ENCODE measurements at places on chromosomes 16 and 17.

- DNase-seq = peak; percentile 55
Observed at GRCh38 chr17:33674685-33675084, 381.6 kb upstream of the ASIC2 start.

DNA sequence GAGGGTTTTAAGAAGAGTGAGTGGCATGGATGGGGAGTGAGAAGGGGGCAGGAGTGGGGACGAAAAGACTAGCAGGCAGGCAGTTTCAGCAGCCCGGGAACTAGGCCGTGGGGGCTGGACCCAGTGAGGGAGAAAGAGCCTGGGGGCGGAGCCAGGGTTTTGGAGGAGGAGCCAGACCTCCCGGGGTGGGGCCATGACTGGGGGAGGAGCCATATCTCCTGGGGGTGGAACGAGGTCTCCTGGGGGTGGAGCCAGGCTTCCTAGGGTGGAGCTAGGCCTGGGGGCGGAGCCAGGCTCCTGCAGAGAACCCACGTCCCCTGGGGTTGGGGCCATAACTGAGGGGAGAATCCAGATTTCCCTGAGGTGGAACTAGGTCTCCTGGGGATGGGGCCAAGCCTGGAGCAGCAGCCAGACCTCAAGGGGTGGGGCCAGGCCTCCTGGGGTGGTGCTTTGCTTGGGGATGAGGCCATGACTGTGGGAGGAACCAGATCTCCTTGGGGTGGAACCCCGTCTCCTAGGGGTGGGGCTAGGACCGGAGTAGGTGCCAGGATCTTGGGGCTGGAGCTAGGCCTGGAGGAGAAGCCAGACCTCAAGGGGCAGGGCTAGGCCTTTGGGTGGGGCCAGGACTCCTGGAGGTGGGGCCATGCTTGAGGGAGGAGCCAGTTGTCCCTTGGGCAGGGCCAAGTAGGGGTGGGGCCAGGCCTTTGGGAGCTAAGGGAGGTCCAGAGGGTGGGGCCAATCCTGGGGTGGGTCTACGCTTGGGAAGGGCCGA is 41.7 kb upstream of the JPH3 start:
- no peak for DNase-seq

DNA sequence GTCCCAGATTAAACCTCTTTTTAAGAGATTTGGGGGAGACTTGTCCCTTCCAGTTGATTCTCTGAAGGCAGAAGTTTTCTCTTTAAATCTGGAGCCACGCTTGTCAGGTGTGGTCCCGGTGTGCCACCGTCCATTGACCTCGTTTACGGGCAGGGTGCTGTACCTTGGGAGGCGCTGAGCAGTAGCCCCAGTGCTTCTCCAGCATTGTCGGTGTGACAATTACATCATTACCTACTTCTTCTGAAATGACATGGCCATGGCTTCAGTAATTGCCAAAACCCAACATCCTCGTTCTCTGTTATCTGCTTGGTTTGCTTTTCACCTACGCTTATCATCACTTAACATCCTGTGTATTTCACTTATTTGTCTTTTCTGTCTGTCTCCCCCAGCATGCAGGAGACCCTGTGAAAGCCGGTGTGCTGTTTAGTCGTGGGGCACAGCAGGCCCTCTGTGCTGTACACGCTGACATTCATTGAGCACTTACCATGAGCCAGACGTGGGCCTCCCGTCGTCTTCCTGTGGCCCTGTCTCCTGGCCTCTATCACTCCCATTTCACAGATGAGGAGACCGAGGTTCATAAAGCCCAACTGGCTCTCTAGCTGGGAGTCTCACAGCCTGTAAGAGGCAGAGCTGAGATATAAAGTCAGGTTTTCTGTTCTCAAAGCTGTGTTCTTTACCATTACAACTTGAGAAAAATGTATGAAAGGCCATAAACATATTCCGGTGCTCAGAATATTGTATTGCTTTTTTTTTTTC is 143.9 kb downstream of the CMIP start:
- no peak for DNase-seq

DNA sequence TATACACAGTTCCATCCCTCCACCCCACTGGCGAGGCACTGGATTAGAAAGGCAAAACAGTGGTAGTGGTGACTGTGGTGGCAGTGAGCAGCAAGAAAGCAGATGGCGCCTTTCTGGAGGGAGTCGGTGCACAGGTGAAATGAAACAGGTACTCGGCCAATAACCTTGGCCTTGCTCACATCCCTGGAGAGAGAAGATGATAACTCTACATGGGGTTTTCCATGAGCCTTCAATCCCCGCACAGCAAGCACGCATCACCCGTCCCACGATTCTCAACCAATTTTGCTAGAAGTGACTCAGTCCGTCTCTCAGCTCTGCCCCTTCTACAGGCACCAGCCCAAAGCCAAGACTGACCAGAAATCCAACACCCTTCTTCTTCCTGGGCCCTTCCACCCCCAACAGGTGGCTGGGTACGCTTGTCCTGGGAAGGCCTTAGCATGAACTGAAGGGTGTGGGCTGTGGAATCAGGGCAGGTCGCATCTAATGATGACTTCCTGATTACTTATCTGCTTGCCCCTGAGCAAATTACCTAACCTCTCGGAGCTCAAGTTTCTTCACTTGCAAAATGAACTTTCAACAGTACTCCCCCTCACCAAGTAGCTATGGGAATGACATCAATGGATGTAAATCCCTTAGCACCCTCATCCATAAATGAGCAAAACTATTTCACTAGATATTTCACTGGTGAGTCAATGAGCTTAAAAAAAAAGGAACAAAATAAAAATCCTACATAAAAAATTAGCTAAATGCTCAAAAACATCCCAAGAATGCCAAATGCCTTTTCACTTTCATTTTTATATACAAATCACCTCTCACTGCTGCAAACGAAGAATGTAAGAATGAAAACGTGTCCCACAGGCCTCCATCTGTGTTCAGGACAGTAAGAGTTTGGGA is 18.0 kb downstream of the XPO6 start:
- no peak for DNase-seq

GRCh38 chr17:45709728-45710288 is 74.3 kb upstream of the CRHR1 start:
- no peak for DNase-seq

DNA sequence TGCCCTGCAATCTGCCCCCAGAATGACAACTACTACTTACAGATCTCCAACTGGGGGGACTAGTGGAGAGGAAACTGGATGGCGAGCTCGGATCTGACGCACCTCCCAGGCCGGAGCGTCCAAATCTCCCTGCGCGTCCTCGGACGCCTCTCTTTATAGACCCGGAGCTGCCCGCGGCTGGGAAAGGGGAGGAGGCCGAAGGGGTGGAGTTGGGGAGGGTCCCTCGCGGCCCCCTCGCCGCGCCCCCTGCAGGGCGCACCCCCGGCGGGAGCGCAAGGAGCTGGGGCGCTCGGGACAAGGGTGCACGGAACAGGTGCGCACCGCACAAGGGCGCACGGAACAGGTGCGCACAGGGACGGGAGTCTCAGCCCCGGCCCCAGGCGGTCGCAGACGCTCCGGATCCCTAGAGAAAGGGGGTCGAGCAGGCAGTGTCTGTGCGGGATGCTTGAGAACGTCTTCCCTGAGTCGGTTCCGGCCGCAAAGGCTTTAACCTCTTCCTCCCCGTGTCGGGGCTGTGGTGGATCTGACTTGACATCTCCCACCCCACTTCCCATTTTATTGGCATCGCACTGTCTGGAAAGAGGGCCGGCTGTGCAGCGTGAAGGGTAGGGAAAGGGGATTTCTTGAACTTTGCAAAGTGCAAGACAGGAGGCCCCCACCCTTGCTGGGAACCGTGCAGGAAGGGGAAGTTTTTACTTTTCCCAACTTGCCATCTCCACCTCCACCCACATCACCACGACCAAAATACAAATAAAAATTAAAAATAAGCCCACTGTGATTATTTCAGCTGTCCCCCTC is at the start of gene MYH11:
TSS of gene MYH11 (minus strand) at position 128 of the 798 bp plus-strand sequence. CDS start 18,776 bp downstream, outside the sequence.
- DNase-seq = no peak

DNA sequence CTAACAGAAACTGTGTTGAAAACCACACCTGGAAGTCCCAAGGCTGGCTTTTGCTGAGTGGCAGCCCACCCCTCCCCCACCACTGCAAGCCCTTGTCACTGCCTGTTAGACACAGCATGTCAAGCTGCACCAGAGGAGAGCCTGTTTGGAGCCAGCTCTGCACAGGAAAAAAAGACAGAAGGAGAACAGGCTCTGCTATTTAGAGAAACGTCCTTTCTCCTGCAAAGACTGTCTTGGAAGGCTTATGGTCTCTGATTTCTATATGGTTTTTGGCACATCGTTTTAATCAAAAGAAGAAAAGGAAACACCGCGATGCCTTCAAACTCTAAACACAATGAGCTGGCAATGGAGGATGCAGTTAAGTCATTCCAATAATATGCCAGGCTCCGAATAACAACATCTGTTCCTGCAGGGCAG is 275.5 kb downstream of the MAP2K4 start:
- no peak for DNase-seq

- no peak for DNase-seq
Observed at GRCh38 chr17:7217113-7217987, 2.3 kb downstream of the DLG4 start.

GRCh38 chr16:29662000-29662728 is 883 bp upstream of the SPN start:
- DNase-seq = no peak

- DNase-seq = no peak
Observed at GRCh38 chr17:40548491-40548981, 16.7 kb downstream of the CCR7 start.

DNA sequence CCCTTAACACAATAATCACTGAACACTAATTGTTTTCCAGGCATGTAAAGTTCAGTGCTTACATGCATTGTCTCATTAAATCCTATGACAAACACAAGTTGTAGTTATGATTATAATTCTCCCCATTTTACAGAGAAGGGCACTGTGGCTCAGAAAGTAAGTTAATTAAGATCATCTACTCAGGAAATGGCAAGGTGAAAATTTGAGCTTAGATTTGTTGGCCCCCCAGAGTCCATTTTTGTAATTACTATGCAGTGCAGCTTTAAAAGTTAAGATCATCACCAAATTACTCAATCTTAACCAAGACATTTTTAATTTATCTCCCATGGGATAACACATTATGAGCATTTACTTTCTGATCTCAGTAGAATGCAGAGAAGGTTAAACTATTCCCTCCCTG is 34.2 kb upstream of the CCL1 start:
- DNase-seq = no peak

DNA sequence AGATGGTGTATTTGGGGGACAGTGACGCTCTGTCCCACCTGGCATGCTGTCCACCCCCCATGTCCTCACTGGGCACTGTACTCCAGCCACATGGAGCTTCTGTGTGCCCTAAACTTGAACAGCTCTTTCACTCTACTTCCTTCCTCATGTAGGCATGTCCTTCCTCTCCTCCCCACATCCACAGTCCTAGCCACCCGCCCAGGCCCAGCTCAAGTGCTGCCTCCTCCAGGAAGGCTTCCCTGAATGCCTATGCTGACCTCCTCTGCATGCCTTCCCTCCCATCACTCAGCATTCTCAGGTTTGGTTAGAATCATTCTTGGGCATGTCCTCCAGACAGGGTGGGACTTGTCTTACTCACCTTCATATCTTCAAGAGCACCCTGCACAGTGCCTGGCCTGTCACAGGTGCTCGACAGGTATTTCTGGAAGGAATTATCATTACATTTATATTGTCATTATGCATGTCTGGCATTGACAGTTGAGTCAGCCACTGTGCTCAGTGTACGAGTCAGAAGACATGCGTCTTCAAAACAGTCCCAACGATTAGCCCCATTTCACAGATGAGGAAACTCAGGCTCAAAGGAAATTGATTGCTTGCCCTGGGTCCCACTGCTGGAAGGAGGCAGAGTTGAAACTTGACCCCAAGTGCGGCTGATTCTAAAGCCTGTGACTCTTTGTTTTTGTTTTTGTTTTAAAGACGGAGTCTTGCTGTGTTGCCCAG is 42.1 kb upstream of the TOB1 start:
- DNase-seq = no peak

DNA sequence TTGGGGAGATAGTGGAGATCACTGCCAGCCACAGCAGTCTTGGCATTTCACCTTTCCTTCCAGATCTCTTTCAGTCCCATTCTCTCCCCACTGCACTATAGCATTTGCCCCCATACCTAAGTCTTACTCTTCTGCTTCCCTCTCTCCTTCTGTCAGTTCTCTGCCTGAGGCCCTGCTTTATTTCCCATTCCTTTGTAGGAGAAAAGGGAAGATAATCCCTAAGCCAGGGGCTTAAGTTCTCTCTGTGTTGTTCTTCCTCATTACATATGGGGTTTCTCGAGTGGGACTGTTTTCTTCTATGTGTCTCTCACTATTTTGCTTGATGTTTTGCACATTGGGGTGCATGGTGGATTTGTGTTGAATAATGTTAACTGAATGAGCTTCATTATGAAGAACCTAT is 6.4 kb downstream of the KDM6B start:
- no peak for DNase-seq

- no peak for DNase-seq
Observed at GRCh38 chr16:83533193-83533592, 274.6 kb upstream of the HSBP1 start.

- DNase-seq = no peak
Observed at GRCh38 chr16:18836702-18837101, 35.4 kb upstream of the ARL6IP1 start.

DNA sequence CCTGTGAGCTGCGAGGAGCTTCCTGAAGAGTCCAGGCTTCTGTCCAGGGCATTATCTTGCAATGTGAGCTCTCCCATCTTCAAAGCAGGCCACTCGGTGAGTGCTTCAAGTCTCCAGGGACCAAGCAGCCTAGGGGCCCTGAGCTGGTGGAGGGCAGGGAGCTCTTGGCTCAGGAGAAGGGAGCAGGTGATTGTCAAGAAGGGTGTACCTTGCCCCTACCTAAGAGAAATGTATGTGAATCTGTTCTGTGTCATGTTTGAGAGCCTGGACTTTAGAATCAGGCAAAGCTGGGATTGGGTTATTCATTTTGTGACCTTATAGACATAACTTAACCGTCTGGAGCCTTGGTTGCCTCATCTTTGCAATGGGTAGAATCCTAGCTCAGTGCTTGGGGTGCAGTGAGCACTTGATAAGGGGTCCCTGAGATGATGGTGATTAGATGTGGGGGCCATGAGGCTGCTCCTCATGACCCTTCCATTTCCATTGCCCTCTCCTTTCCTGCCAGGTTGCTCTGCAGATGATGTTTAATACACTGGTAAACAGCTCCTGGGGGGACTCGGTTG is 15.9 kb downstream of the ZNF768 start:
- DNase-seq = no peak

GRCh38 chr17:57016764-57017116 is 38.8 kb downstream of the SCPEP1 start:
- no peak for DNase-seq

GRCh38 chr17:19000531-19001325 is 3.8 kb downstream of the FAM83G start:
- no peak for DNase-seq

DNA sequence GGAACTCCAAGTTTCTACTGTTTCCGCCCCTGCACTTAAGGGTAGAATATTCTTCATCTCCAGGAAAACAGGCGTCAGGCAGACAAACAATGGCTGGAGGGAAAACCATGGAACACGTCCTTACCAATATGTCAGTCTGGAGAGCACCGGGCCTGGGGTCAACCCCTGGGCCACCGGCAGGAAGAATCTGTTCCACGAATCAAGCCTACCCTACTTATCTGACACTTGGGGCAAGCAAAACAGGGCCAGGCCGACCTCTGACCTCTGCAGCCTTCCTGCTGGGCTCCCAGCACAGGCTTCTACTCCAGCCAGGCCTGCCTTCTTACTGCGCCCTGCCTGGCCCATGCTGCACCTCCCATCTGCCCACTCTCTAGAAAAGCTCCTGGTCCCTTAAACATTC is 10.1 kb downstream of the VAC14 start:
- no peak for DNase-seq

GRCh38 chr16:47565454-47565853 is 104.3 kb downstream of the PHKB start:
- no peak for DNase-seq
